Activated T-helper 2 cell treated with anti-CD3 and anti-CD28 coated beads, Interferon-gamma antibody, Interleukin-2, Interleukin-4, amounts not matched to agents 10 μg/mL and 5 μg/mL and 100 μg/mL, durations not matched to agents 14 hours and 24 hours and 36 hours (primary cell): ENCODE measurements at places on chromosomes 7 and 10.

DNA sequence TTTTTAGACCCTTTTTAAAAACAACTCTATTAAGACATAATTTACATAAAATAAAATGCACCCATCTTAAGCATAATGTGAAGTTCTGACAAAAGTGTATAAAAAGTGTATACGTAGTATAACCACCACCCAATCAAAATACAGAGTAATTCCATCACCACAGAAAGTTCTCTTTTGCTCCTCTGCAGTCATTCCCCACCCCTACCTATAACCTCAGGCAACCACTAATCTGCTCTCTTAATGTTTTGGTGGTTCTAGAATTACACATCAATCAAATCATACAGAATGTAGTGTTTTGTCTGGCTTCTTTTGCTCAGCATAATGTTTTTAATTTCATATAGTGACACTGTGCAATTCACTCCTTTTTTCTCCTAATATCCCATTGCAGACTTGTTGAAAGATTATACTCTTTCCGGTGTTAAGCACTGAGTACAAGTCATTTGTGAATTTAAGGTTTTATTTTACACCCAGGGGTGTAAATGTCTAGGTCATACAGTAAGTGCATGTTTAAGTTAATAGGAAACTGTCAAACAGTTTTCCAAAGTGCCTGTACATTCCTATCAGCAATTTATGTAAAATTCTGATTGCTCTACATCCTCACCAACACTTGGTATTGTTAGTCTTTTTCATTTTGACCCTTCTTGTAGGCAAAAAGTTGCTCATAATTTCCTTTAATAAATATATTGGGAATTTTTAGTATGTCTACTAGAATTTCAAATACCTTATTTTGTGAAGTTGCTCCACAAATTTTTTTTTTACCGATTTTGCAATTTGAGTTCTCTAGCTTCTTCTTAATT lies 86.3 kb downstream of the ZFAND4 start:
- DNase-seq, result no peak

- no peak for DNase-seq
These were observed 127.7 kb downstream of the JAZF1 start for GRCh38 chr7:28052933-28053332.

GRCh38 chr7:25863005-25863728 lies 288.8 kb upstream of the NFE2L3 start:
- no peak for DNase-seq

DNA sequence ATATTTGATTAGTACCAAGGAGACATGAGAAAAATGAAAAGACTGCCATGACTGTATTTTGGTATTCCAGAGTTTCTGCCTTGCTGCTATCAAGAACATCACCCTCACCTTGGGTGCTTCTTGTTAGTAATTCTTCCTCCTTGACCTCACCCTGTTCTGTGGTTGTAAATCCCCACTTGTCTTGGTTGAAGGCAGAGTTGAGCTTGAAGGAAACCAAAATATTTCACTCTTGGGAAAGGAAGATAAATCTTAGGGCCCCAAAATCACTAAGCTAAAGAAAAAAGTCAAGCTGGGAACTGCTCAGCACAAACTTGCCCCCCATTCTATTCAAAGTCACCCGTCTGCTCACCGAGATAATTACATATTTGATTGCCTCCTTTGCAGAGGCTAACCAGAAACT lies 20.6 kb upstream of the AKR1C3 start:
- no peak for DNase-seq

DNA sequence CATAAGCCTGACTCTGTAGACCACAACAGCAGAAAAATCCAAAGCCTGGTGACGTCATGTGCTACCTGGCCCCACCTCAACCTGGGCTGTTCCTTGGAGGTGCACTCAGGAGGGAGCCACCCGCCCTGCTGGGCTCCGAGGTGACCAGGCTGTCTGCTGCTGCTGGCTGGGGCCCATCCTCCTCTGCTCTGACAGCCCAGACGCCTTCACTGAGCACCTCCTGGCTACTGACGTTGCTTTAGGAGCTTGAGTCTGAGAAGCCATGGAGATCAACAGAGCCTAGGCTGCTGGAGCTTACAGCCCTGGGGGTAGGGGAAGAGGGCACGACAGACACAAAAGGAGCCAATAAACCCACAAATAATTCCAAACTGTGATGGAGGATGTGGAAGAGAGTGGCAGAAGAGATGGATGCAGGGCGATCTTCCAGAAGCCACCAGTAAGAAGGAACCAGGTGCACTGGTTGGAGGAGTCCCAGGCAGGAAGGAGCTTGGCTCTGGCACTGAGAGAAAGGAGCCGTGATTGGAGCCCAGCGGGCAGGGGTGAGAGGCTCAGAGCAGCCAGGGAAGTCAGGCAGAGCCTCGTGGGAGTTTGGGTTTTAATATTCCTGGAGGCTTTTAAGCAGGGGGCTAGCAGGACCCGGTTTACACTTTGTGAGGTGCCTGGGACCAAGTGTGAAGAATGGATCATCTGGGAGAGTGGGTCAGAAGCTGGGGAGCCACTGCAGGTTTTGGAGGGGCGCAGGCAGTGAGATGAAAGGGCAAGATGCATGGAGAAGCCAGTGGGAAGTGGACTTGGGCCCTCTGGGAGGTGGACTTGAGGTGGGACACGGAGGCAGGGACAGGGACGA lies 1.7 kb upstream of the PTPRE start:
- DNase-seq, result no peak

DNA sequence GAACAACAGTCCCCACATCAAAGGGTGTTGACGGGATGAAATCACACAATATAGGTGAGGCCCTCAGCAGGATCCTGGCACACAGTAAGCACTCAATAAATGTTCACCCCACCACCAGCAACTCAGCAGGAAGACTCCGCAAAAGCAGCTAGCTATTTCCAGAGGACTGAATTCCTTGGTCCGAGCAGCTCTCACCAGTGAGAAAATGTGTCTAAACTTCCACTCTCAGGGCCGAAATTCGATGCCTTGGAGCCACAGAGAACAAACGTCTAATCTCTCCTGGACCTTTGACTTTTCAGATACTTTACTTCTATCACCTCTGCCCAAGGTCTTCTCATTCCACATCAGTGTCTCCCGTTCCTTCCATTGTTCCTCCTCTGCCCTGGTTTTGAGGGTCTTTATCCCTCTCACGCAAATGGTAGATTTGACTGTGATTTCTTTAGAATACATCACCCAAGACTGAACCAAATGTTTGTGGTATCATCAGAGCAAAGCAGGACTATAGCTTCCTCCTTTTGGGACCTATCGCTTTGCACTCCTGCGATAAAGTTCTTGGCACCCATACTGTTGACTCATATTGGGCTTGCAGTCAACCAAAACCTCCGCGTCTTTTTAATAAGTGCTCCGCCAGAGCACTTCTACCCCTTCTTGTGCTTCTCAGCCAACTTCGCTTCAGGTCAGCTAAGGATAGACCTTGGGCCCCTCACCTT lies 903 bp upstream of the NT5C2 start:
- DNase-seq, result no peak

GRCh38 chr10:26441491-26442214 lies 3.5 kb downstream of the APBB1IP start:
- no peak for DNase-seq

GRCh38 chr7:23768022-23768421 lies 58.0 kb downstream of the STK31 start:
- DNase-seq, result no peak

GRCh38 chr7:5545222-5545914 lies 121.7 kb upstream of the TNRC18 start:
- no peak for DNase-seq

GRCh38 chr7:84339306-84339705 lies 144.7 kb upstream of the SEMA3A start:
- no peak for DNase-seq

GRCh38 chr10:3497581-3497980 lies 287.4 kb downstream of the KLF6 start:
- DNase-seq, result no peak

- DNase-seq, result no peak
These were observed 236.4 kb upstream of the GRM3 start for GRCh38 chr7:86407291-86407690.
